Fibroblast of the aortic adventitia (primary cell): ENCODE measurements at places on chromosomes 2 and 18.

DNA sequence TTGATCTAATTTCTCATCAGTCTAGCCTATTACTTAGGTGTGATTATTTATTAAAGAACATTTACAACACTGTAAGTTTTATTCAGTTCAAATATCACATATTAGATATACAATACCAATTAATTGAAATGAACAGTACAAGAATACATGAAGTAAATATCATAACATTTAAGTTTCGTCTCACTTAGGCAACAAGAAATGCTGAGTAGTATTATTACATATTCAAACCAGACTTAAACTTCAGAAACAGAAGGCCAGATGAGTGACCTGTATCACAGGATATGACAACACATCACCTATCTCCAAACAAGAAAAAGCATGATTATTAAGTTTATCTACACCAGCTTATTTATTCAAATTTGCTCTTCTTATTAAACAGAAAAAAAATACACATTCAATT, 48.9 kb downstream of the LONRF2 start:
- DNase-seq: no peak

- peak; percentile 78 for DNase-seq
Observed at GRCh38 chr2:45930396-45930792, 278.9 kb downstream of the PRKCE start.

DNA sequence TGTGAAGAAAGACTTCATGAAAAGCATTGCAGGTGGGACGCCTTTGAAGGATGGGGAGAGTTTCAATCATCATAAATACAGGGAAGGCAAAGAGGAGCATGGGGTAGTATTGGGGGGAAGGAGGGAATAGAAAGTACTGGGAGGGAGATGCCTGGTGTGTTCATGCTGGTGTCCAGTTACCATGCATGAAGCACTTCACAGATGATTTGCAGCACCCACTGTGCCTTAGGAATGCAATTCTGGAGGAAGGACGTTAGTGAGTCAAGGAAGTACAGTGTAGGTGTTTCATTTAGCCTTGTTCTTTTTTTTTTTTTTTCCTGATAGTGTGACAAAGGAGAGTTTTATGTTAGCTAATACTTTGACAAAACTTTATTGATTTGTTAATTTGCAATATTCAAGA, 36.8 kb downstream of the ADAM23 start:
- peak; percentile 12 for DNase-seq

DNA sequence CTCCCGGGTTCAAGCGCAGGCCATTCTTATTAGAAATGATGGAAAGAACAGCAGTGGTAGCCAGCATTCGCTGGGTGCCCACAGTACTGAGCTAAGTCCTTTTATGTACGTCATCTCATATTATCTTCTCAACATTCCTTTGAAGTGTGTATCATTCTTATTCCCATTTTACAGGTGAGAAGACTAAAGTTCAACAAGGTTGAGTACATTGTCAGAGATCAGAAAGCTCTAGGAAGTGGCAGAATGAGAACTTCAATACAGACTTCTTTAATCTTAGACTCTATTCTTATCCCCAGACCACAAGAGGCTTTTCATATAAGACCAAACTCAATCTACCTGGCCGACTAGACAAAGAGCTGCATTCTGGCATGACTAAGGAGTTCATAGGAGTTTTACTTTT, 86.7 kb downstream of the NPAS2 start:
- DNase-seq: no peak

GRCh38 chr2:138518860-138519259, 17.3 kb downstream of the SPOPL start:
- no peak for DNase-seq

DNA sequence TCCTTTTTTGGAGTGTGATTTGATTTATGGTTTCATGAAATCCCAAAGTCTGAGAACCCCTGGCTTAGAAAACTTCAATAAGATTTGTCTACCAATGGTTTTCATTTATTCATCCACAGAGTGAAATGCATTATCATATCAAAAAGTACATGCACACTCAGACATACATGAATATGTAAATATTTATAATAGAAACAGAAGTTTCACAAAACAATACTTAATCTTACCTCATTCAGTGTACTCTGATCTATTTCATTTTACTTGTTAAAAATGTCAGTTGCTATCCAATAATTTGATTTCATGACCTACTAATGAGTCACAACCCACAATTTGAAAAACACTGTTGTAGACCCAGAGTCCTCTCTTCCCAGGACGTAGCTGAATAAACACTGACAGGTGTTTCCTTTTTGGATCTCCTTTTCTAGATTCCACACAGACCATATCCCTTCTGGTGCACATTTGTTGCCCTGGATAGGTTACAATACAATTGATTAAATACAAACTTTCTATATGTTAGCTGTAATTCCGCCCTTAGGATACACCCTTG, 10.4 kb upstream of the CAVIN2 start:
- DNase-seq: peak; percentile 54
